NCI-H2081 treated with DMSO at 0.1 percent for 48 hours (cell line): ENCODE measurements at places on chromosomes 3 and 15.

GRCh38 chr3:184636741-184637316 lies 75.0 kb downstream of the MAGEF1 start:
- no peak for DNase-seq

- DNase-seq, result no peak
These were observed at the start of gene ZDHHC19 for GRCh38 chr3:196210673-196211556. Gene ZDHHC19, minus strand, starts transcription at chr3:196211400. Its CDS starts 85 bp downstream, at chr3:196211315.

DNA sequence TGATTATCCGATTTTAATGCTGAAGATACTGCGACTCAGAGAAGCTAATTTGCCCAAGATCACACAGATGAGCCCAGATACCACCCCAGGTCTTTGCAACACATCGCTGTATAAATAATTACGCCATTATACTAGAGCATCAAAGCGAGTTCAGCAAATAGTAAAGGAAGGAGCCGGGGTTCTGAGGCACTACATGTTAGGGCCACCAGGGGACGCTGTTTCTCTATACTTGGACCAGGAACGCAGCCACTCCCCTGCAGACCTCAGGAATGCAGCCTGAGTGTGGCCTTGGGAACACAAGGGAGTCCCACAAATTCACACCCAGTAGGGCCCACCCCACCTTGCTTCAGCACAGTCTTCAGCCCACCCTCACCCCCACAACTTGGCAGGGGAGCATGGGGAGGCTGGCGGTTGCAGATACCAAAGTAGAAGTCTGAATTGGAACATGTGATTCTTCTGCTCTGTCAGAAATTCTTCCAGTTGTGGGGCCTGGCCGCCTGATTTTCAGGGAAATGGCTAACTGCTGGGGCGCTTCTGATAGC lies 57.8 kb upstream of the RYK start:
- DNase-seq, result peak; percentile 9

- DNase-seq, result no peak
These were observed 1.5 kb downstream of the ABCC5 start for GRCh38 chr3:184016169-184016570.

- no peak for DNase-seq
These were observed 20.1 kb downstream of the GTF2E1 start for GRCh38 chr3:120762615-120763014.
